Fibroblast of the aortic adventitia (primary cell): ENCODE measurements at places on chromosomes 5 and 9. TPM values are rescaled to one million over a fixed set of nuclear protein-coding genes. Genes with fewer than 3 reads are reported as not detected.

GRCh38 chr5:157668356-157668755 is 3.0 kb upstream of the C5orf52 start:
- DNase-seq = no peak

DNA sequence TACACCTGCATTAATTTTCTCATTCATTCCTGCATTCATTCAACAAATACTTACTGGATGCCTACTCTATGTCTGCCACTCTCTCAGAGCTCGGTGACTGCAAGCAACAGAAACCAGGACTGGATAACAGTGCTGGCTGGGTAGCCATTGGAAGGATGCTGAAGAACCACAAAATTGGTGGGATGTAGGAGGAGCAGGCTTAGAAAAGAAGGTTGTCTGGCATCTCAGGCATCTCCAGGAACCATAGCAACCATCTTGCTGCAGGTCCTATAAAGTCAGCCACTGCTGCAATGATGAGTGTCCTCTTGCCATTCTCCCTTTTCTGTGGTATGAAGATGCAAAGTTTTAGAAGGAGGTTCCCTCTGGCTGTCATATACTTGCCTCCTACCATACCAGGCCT is 168.6 kb downstream of the FGF18 start:
- no peak for DNase-seq

GRCh38 chr9:19870988-19871387 is 82.2 kb upstream of the SLC24A2 start:
- DNase-seq = no peak

- DNase-seq = peak; percentile 58
These were observed 139.8 kb downstream of the GAS1 start for GRCh38 chr9:86807367-86807976.

DNA sequence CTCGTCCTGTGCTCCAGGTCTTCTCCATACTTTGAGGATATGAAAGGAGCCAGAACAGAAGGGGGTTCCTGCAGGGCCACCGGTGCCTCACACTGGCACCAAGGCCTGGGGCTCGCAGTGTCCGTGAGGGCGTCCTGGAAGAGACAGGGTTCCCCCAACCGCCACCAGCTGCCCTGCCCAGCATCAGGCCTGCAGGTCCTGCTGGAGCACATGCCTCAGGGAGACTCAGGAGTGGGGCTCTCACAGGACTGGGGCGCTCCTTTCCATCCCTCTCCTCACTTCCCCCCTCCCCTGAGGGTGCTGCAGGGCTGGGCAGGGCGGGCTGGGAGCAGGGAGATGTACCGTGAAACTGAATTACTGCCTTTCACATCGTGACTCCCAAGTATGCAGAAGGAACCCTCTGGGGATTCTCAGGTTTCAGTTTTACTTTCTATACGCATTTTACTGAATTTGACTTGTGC is 31.7 kb downstream of the CEP72 start:
- DNase-seq = no peak

- no peak for DNase-seq
These were observed 11.8 kb upstream of the SLC9A3 start for GRCh38 chr5:535846-536698.

DNA sequence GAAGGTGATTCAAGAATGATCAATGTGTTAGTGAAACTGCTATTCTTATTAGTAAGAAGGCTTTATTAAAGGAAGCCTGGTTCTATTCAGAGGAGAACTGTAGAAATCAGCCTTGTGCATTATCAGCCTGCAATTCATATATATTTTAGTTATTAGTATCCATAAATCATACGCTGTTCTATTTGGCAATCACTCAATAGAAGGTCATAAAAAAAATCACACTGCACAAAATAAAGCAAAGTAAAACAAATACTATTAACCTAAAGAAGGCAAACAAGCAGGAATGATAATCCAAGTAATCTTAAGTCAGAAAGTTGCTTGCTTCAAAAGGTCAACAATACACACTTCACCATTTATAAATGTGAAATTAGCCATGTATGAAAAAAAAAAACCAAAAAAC is 138.1 kb downstream of the PDE4D start:
- no peak for DNase-seq

ZNF618 gene
- total RNA-seq = 5.8 and 13.6 TPM in 2 replicates

PIP5KL1 gene
- total RNA-seq = 1.6 and 2.6 TPM in 2 replicates

PCDHB5 gene
- total RNA-seq = 0.45 and 0.57 TPM in 2 replicates

DNA sequence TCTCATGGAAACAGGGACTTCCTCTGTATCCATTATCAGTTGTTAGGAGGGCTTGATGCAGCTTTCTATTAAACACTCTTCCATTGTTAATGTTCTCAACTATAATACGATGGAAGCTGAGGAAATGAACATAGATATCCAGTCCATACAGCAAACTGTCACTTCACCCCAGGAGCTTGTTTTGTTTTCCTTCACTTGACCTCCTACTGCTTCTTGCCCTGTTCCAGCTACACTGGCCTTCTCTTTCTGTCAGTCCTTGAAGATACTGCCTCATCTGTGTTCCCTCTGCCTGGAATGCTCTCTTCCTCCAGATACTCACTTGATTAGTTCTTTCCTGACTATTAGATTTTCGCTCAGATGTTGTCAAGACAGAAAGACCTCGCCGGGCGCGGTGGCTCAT is 17.1 kb downstream of the CTNNA1 start:
- no peak for DNase-seq

LPAR1 gene
- 39.2 and 265 TPM in 2 replicates for total RNA-seq

FAM221B gene
- not detected in 2 replicates for total RNA-seq

DNA sequence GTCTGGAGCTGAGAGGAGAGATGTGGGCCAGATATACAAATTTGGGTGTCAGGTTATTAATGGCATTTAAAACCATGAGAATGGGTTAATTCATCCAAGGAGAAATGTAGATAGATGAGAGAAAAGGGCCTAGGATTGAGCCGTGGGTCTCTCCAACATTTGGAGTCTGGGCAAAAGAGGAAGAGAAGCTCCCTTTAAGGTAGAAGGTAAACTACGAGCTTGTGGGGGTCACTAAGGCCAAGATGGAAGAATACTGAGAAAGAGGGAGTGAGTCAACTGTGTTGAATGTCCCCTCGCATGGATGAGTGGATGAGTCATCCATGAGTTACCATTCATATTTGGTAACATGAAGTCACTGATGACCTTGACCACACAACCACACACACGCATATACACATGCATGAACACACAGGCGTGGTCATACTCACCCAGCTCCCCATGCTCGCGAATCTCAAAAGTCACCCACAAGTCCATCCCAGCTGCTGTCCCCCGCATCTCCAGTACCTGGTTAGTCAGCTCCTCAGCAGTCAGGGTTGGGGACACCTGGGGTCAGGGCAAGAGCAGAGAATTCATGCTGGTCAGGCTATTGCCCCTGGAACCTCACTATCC is 6.8 kb upstream of the FCHSD1 start:
- peak; percentile 72 for DNase-seq

GRCh38 chr9:124256517-124257069 is 1.2 kb upstream of the NEK6 start:
- peak; percentile 78 for DNase-seq

POU5F2 gene
- 1.2 and 3.1 TPM in 2 replicates for total RNA-seq

SLC6A18 gene
- total RNA-seq = not detected in 2 replicates

FOXD1 gene
- 0.74 and 4.2 TPM in 2 replicates for total RNA-seq

DNA sequence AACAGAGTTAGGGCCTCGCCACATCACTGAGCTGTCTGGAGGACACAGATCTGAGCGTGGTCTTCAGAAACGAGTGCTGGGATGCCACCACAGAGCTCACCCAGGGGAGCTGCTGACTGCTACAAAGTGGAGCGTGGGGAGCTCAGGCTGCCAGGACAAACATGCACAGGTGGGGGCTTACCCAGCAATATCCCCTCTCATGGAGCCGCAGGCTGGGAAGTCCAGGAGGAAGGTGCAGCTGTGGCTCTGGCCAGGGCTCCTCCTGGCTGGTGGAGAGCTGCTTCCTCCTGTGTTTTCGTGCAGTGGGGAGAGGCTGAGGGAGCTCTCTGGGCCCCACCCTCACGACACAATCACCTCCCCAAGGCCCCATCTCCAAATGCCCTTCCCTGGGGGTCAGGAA is 368.6 kb upstream of the IRX4 start:
- no peak for DNase-seq

DNA sequence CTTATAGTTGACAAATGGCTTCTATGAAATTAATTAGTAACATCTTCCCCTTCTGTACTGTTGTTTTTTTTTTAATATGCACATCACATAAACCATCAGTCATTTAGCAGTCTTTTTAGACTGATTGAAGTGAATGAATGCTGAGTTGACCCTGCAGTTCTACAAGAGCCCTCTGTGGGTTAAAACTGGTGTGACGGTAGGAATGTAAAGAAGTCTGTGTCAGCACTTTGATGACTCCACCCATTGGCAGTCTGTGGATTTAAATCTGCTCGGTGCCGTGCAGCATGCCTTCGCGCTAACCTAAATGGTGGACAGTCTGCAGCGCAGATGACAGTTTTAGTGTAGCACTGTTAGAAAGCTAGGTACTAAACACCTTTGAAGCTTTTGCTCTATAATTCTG is 3.1 kb downstream of the GTF3C4 start:
- DNase-seq = peak; percentile 59
